ENCODE measurements at places on chromosomes 16 and 17.

GRCh38 chr17:47318197-47318918, 5.4 kb upstream of the EFCAB13 start:
- DNase-seq, result no peak

GRCh38 chr16:66832661-66833305, 2.0 kb upstream of the NAE1 start:
- DNase-seq, result no peak

DNA sequence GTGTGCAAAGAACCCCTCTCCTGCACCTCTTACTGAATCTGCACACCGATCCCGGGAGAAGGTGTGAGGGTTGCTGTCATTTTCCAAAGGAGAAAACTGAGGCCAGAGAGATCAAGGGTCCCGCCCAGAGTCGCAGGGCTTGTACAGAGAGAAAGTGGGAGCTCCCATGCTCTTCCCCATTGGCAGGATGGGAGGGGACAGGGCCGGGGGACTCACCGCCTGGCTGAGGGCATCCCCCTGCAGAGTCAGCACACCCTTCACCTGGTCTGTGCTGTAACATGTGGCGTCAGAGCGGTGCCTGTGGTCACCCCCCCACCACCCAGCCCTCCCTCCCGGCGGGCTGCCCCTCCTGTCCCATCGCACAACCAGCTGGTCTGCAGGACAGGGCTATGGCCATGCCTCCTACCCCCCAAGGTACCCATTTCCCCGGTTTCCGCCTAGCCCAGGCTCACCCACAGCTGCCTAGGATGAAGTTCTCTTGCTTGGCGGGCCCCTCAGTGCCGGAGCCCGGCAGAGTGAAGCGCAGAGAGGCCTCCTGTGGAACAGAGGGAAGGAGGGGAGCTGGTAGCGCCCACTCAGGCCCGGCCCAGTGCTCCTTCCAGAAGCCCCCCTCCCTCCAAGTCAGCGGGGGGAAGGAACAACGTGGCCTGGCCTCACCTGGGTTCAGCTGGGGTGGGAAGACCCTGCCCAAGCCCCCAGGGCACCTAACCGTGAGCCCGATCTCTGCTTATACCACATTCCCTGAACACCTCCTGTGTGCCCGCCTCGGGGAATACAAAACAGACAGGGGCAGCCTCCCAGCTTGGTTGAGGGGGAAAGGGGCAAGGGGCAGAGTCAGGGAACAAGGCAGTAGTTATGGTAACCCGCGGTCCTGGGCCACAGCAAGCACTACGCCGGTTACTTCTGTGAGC, 1.1 kb downstream of the ROGDI start:
- DNase-seq, result no peak

DNA sequence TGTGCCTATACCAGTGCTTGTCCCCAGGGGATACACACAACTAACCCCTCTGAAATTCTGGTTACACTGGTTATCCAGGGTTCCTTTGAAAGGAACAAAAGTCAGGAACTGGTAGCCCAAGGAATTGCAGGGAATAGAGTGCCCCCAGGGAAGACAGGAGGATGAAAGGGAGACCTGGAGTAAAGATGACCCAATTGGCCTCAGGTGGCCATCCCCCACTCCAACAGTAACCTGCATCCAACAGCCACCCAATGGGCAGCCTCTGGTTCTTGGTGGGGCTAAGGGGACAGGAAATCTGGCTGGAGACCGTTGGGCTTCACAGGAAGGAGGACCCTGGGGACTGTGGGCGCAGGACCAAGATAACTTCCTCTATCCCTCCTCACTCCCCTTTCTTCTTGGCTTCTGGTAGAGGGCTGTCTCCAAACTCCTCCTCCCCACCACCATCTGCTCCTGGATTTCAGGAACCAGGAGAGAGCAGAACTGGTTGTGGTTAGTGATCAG, 826 bp upstream of the MPO start:
- no peak for DNase-seq

- no peak for DNase-seq
Measured at GRCh38 chr16:2497695-2498484, 15.9 kb upstream of the ATP6V0C start.

DNA sequence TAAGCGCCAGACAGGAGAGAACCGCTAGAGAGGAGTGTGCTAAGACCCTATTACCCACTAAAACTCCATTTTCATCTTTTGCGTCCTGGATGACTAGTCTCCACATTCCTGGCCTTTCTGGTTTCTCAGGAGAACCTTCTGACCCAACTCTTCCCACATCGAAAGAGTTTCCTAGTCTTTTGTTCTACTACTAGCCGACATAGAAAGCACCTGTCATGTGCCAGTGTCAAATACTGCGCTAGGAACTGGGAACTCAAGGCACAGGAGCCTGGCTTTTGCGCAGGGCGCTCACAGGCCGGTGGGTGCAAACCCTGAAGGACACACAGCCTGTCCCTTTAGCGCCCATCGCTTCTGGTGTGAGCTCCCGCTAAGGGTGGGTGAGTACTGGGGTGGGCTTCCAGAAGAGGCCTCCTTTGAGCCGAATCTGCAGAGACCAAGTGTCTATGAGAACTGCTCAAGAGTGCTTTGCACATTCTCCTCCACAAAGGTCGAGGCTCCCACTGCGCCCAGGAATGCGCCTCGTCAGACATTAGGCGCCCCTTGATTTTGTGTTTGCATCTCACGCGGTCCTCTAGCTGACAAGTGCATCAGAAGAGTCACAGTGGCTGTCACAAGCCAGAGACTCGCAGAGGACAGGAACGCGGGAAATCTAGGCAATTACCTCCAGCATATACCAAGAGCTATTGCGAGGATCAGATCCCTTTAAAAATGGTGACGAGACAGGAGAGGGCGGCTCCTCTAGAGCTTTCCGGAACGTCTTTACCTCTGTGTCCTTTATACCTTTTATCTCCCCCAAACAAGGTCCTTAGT, 2.0 kb upstream of the PSMB3 start:
- no peak for DNase-seq

- no peak for DNase-seq
Measured at GRCh38 chr16:16016388-16016964, 67.1 kb downstream of the ABCC1 start.

DNA sequence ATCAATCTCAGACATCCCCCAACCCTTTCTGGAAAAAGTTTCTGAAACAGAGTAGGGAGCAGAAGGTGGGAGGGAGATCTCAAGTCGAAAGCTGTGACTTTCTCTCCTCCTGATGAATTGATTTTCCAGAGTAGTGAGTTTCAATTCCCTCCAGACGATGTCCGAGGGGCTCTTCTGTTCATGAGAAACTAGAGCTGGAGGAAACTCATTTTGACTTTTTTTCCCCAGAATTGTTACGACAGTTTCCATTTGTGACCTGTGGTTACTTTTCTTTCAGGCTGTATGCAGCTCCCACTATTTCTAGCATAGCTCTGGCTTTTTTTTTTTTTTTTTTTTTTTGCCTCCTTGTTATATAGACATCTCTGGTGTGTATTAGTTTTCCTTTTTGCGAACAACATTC, 422.1 kb upstream of the SALL1 start:
- DNase-seq, result no peak

- DNase-seq, result no peak
Measured at GRCh38 chr17:32523017-32523680, 36.4 kb downstream of the CDK5R1 start.

DNA sequence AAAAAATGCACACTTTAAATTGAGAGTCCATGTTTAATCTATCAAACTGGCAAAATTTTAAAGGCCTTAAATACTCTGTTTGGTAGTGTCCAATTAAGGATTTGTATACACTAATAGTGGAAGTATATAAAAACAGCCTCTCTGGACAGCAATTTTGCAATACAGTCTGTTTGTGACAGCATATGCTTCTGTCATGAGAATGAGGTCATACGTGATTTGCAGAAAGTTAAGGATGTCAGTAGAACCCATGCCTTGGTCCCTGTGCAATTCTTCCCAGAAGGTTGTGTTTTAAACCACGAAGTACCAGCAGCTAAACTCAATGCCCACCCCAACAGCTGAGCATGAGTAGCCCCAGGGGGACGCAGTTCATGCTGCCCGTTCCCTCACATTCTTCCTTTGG, 78.4 kb downstream of the AIPL1 start:
- no peak for DNase-seq

- no peak for DNase-seq
Measured at GRCh38 chr17:9912121-9913099, 7.3 kb upstream of the RCVRN start.

- no peak for DNase-seq
Measured at GRCh38 chr17:54662978-54663876, 237.4 kb upstream of the TOM1L1 start.

DNA sequence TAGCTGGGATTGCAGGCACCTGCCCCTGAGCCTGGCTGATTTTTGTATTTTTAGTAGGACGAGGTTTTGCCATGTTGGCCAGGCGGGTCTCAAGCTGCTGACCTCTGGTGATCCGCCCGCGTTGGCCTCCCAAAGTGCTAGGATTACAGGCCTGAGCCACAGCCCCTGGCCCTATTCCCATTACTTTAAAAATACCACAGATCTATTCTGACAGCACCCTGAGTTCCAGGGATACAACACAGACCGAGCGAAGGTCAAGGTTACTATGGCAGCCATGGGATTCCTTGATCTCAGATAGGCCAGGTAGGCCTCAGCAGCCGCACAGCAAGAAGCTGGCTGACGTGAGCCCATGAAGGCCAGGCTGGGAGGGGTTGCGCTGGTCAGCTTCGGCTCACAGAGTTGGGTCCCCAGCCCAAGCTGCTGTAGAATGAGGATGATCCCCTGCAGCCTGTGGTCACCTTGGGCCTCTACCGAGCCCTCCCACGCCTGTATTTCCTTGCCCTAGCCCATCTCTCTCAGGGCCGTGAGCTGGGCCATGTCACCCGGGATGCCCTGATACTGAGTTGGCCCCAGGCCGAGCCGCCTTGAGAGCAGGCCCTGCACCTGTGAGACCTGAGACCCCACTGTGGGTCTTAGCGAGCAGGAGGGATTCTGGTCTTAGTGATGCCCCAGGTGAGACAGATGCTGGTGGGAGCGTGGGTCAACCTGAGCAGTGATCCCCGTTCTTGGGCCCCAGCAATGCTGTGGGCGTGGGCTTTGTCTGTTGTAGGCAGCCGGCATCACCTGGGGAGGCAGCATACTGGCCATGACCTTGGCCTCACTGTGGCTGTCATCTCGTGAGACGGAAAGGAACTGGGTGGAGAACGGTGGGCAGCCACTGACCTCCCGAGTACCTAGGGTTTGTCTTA, 16.9 kb upstream of the RNF213 start:
- DNase-seq, result no peak

DNA sequence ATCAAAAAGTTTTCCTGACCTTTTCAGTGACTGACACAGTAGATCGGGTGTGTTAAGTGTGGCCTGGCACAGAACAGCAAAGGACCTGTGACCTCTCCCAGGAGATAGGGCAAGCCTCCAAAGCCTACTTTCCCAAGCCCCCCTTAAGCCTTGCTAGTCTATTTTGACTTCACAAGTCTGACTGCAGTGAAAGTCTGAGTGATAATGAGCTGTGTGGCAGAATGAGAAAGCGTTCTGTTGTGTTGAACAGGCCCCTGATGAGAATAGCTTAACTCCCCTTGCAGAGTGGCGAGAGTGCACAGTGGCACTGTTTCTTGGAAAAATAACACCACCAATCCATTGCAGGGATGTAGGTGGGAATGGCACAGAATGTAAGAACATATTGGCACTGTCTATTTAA, 32.8 kb downstream of the MMD start:
- no peak for DNase-seq

DNA sequence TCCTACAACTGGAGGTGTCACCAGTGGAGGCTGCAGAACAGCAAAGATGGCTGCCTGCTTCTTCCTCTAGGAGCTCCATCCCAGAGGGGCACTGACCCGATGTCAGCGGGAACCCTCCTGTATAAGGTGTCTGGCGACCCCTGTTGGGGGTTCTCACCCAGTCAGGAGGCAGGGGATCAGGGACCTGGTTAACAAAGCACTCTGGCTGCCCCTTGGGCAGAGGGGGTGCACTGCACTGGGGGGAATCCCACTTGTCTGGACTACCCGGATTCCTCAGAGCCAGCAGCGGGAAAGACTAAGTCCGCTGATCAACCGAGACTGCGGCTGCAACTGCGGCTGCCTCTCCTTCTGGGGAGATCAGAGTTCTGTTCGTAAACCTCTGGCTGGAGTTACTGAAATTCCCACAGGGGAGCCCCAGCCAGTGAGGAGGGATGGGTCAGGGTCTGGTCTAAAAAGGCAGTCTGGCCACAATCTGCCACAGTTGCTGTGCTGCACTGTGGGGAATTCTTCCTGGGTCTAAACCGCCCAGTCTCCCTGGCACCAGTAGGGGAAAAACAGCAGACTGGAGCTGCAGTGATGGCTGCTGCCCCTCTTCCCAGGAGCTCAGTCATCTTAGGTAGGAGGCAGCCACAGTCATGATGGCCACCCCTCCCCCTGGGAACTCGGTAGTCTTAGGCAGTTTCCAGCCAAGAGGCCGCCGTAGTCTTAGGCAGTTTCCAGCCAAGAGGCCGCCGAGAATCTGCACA, 213.4 kb downstream of the CYB561 start:
- no peak for DNase-seq

- no peak for DNase-seq
Measured at GRCh38 chr16:2848933-2849725, 8.8 kb downstream of the PRSS22 start.

GRCh38 chr17:8859027-8859803, 8.3 kb downstream of the PIK3R6 start:
- DNase-seq, result no peak

GRCh38 chr17:82765371-82765770, 13.5 kb downstream of the TBCD start:
- no peak for DNase-seq

DNA sequence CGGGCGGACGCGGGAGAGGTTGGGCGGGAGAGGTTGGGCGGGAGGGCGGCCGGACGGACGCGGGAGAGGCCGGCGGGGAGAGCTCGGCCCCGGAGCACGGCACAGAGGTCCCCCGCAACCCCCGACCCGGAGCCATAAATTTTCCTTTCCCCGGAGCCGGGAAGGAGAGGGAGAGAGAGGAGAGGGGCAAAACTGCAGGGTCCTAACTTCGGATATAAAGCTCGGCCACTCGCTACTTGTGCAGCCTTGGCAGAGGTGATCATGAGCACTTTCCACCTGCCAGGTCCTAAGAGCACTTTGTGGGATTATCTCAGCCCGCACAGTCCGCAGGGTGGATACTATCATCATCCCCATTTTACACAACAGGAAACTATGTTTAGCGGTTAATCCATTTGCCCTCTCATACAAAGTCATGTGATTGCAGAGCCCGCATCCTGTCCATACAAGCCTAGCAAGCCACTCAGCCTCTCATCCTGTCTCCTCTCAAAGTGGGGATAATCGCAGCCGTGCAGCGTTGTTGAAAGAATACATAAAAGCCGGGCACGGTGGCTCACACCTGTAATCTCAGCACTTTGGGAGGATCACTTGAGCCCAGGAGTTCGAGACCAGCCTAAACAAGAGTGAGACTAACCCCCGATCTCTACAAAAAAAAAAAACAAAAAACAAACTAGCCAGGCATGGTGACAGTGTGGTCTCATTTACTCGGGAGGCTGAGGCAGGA, 780 bp upstream of the DCAKD start:
- DNase-seq, result no peak

- no peak for DNase-seq
Measured at GRCh38 chr16:10631886-10632285, 51.5 kb upstream of the EMP2 start.

DNA sequence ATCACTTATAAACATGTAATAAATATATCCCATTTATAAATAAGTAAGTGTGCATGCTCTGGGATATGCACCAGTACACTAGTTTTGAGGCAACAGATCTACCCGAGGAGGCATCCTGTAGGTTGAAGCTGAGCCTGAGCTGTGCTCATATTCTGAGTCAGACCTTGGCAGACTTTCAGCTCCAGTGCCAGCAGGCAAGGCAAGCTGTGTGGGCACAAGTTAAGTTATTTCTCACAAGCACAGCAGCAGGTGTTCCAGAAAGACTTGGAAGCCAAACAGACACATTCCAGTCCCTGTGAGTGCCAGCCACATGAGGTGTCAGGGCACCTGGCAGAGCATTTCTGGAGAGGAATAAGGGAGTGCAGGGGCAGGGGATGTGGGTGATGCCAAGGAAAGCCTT, 1.3 kb upstream of the CLEC19A start:
- DNase-seq, result no peak
